Tongue (tissue), 3 donors: ENCODE measurements at places on chromosomes 11 and 22. TPM values are rescaled to one million over a fixed set of nuclear protein-coding genes. Genes with fewer than 3 reads are reported as not detected.

The TSGA10IP gene
- not detected for total RNA-seq

The KCNJ5 gene
- 6.1 TPM for total RNA-seq

The TIGD3 gene
- total RNA-seq, result not detected

The DBX1 gene
- total RNA-seq, result 2.3 TPM

The DRD4 gene
- not detected for total RNA-seq

The NUP160 gene
- 52.5 TPM for total RNA-seq

The NKAPD1 gene
- 31.1 TPM for total RNA-seq

The PRG3 gene
- total RNA-seq, result 0.41 TPM

The LSP1 gene
- total RNA-seq, result 84.2 TPM

The CYB5R3 gene
- total RNA-seq, result 62.8 TPM

The HOATZ gene
- total RNA-seq, result not detected

The OR5A1 gene
- total RNA-seq, result not detected

The ACRV1 gene
- not detected for total RNA-seq

The CTSC gene
- total RNA-seq, result 43.9 TPM

The TMEM126A gene
- total RNA-seq, result 19.8 TPM

The SYT13 gene
- 1.5 TPM for total RNA-seq

The VPS26B gene
- total RNA-seq, result 35.3 TPM

The OR5I1 gene
- total RNA-seq, result not detected

The OR4A16 gene
- not detected for total RNA-seq

The SLC25A18 gene
- not detected for total RNA-seq

The P2RY6 gene
- 1.0 TPM for total RNA-seq

The OR52I1 gene
- total RNA-seq, result not detected

The FAM181B gene
- total RNA-seq, result 1.9 TPM

The NLRP10 gene
- total RNA-seq, result not detected
